ENCODE measurements at places on chromosomes 13 and 19.

- no peak for DNase-seq
- no peak overlapping the region for H3K4me3 ChIP-seq
- H3K27me3 ChIP-seq = no peaks in the 10 kb centered on the region
- H3K36me3 ChIP-seq = peaks cover 56% of the 10 kb centered on the region
- H3K27ac ChIP-seq = no peak overlapping the region
- H3K4me1 ChIP-seq = peaks cover 12% of the 10 kb centered on the region
These were observed 120.5 kb downstream of the STK24 start for GRCh38 chr13:98456413-98456845.

- H3K27ac ChIP-seq = no peak overlapping the region
- H3K36me3 ChIP-seq = no peaks in the 10 kb centered on the region
- H3K4me3 ChIP-seq = no peak overlapping the region
- peaks cover 9% of the 10 kb centered on the region for H3K27me3 ChIP-seq
- no peak for DNase-seq
These were observed 22.9 kb downstream of the CYP4F2 start for GRCh38 chr19:15874821-15875474.

DNA sequence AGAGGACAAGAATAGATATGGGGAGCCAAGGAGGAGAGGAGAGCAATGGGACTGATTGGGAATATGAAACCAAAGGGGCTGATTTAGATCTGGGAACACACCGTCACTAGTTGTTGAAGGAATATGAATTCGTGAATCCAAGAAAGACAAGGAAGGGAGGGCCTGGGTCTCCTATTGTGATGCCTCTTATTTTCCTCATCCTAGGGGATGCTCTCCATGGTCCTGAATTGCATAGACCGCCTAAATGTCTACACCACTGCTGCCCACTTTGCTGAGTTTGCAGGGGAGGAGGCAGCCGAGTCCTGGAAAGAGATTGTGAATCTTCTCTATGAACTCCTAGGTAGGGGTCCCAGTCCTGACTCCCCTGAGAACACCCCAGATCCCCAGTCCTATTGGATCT is 21.5 kb downstream of the RYR1 start:
- no peak overlapping the region for H3K4me3 ChIP-seq
- no peaks in the 10 kb centered on the region for H3K36me3 ChIP-seq
- peak; percentile 57 for DNase-seq
- H3K4me1 ChIP-seq = no peaks in the 10 kb centered on the region

DNA sequence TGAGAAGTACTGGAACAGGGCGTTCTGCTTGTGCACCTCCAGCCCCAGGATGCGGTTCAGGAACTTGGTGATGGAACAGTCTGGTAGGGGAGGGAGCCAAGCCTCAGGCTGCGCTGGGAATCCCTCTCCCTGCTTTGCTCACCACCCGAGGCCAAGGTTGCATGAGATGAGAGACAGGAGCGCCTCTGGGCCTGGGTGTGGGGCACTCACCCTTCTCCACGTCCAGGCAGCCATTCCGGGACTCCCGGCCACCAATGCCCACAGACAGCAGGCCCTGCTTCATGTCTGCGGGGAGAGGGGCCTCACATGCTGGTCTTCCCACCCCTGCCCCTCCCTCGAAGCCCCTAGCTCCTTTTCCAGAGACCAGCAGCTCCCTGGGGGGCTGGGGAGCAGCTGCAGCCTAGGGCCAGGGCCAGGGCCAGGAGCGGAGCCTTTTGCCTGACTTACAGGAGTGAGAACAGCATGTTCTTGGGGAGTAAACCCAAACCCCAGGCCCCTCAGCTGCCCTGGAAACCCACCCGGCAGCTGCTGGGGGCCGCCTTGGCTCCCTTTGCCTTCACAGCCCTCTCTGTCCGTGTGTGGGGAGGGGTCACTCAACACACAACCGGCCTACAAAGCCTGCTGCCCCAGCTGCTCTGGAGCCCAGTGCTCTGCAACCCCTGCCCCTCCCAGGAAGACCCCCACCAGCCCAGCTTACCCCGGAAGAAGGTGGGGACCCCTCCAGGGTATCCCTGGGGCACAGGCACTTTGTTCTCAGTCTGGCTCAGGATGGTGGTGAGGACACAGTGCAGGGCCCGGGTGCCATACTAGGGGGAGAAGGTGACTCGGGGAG is 7.2 kb downstream of the GPX4 start:
- peaks cover 92% of the 10 kb centered on the region for H3K36me3 ChIP-seq
- no peaks in the 10 kb centered on the region for H3K27me3 ChIP-seq
- DNase-seq = no peak
- no peak overlapping the region for H3K27ac ChIP-seq

GRCh38 chr13:79389026-79389425 is 17.0 kb downstream of the RBM26 start:
- no peak for DNase-seq
- no peak overlapping the region for H3K27ac ChIP-seq
- H3K4me1 ChIP-seq = peaks cover 71% of the 10 kb centered on the region
- H3K36me3 ChIP-seq = peaks cover 6% of the 10 kb centered on the region

- no peak for DNase-seq
- no peak overlapping the region for H3K4me3 ChIP-seq
- H3K4me1 ChIP-seq = no peaks in the 10 kb centered on the region
- H3K27me3 ChIP-seq = no peaks in the 10 kb centered on the region
- H3K27ac ChIP-seq = no peak overlapping the region
- H3K36me3 ChIP-seq = peaks cover 39% of the 10 kb centered on the region
These were observed 19.3 kb downstream of the RNASEH2B start for GRCh38 chr13:50928659-50929462.

DNA sequence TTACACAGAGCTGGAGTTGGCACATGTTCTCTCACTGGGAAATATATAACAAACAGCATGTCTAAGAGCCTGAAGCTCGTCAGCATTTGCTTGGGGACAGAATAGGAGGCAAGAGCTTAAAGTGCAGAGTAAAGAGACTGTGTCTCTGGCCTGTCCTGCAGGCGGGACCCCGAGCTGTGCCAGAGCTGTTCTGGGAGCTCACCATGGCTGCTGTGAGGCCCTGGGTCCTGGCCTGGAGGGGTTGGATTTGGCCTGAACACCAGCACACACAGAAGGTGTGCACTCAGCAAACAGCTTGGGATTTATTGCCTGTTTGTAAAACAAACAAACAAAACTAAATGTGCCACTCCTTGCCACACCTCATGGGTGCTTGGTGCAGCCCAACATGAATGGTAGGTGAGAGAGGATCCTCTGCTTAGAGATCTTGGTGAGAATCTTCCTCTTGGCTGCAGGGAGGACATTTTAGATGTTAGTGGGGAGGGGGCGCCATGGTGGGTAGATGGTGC is 60.9 kb downstream of the ERICH6B start:
- H3K27me3 ChIP-seq = no peaks in the 10 kb centered on the region
- H3K36me3 ChIP-seq = no peaks in the 10 kb centered on the region
- no peak for DNase-seq
- no peak overlapping the region for H3K4me3 ChIP-seq
- H3K27ac ChIP-seq = no peak overlapping the region
- no peaks in the 10 kb centered on the region for H3K4me1 ChIP-seq

DNA sequence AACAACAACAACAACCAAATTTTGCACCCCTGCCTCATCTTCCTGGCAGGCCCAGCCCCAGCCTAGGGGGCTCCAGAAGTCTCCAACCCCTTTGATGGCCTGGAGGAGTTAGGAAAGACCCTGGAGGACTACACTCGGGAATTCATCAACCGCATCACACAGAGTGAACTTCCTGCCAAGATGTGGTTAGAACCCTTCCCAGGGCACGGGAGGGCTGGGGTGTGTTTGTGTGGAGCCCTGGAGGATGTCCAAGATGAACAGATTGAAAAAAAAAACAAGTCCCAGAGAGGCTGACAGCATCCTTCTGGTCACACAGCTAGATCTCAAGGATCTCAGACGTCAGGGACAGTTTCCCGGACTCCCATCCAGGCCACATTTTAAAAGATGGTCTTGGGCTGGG is 13.3 kb downstream of the APOC1 start:
- no peak for DNase-seq
- peaks cover 18% of the 10 kb centered on the region for H3K4me1 ChIP-seq
- no peak overlapping the region for H3K4me3 ChIP-seq
- no peaks in the 10 kb centered on the region for H3K36me3 ChIP-seq
- peak overlapping the region; percentile 43 for H3K27ac ChIP-seq

- no peak for DNase-seq
- H3K27me3 ChIP-seq = no peaks in the 10 kb centered on the region
- peak overlapping the region; percentile 97 for H3K4me3 ChIP-seq
- H3K4me1 ChIP-seq = peaks cover 66% of the 10 kb centered on the region
These were observed 4.8 kb upstream of the NFIC start for GRCh38 chr19:3361384-3362216.

DNA sequence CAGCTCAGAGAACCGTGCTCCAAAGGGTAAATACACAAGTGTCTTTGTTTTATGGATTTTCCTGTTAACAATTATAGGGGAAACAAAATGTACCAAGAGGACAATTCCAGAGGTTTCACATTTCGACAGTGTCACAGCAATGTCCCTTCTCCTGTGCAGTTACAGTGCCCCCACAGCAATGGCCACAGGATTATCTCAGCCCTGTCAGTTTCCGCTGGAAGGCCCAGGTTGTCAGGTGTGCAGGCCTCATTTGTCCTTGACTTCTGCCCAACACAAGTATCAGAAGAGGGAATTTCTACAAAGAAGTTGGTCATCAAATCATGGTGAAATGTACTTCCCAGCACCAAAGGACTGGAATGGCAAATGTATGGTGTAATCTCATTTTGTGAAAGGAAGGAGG is 11.2 kb upstream of the N4BP2L2 start:
- H3K4me1 ChIP-seq = no peaks in the 10 kb centered on the region
- no peak overlapping the region for H3K4me3 ChIP-seq
- no peak for DNase-seq
- no peak overlapping the region for H3K27ac ChIP-seq
- no peaks in the 10 kb centered on the region for H3K36me3 ChIP-seq

DNA sequence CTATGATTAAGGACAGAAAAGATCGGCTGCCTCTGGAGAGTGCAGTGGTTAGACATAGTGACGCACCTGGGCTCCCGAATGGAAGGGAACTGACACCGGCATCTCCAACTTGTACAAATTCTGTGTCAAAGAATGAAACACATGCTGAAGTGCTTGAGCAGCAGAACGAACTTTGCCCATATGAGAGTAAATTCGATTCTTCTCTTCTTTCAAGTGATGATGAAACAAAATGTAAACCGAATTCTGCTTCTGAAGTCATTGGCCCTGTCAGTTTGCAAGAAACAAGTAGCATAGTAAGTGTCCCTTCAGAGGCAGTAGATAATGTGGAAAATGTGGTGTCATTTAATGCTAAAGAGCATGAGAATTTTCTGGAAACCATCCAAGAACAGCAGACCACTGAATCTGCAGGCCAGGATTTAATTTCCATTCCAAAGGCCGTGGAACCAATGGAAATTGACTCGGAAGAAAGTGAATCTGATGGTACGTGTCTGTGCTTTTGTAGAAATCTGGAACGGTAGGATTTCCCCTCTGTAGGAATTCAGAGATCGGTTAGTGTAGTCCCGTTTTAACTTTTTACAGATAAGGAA is 16.9 kb downstream of the ERCC5 start:
- no peaks in the 10 kb centered on the region for H3K27me3 ChIP-seq
- peaks cover 9% of the 10 kb centered on the region for H3K4me1 ChIP-seq
- H3K36me3 ChIP-seq = peaks cover 72% of the 10 kb centered on the region

DNA sequence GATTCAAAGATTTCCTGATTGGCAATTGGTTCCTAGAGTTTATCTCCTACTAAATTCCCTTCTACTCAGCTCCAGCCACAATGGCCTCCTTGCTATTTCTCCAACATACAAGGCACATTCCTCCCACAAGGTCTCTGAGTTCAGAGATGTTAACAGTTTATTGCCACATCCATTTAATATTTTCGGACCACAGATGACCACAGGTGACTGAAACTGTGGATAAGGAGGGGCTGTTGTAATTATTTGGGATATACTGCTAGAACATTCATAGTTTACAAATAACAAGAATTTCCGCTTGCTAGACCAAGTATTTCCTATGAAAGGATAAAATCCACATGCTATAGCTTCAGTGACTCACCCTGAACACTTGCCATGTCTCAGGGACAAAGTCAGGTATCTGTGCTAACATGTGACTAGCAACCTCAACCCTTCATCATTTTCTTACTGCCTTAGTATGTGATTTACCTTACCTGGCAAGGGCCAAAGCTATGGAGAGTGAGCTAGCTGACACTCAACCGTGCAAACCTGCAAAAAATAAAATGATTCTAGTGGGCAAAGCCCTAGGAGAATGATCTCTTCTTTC is 117.7 kb downstream of the TBC1D4 start:
- no peaks in the 10 kb centered on the region for H3K4me1 ChIP-seq
- no peak for DNase-seq
- no peak overlapping the region for H3K27ac ChIP-seq
- H3K36me3 ChIP-seq = no peaks in the 10 kb centered on the region
- no peak overlapping the region for H3K4me3 ChIP-seq
- H3K27me3 ChIP-seq = no peaks in the 10 kb centered on the region

DNA sequence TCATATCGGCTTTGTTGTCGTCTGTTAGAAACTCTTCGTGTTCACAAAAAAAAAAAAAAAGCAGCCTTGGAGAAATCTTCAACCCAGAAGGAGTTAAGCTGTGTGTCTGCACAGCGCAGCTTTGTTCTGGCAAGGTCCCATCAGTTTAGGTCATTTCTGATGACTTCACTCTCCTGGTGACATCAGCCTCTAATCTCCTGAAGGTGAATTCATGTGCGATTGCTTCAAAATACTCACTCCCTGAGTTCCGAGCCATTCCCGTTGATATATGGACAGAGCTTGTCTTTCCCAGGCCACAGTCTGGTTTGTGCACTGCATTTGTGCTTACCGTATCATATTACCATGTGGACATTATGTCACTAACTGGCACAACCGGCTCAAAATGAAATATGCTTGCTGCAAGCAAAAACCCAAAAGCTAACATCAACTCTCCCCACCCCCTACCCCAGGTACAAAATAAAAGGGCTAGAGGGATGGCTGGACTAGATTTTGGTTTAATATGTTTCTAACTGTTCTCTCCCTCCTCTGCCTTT is 342.4 kb downstream of the KCNRG start:
- H3K27ac ChIP-seq = peak overlapping the region; percentile 66
- peak; percentile 90 for DNase-seq
- no peak overlapping the region for H3K4me3 ChIP-seq
- H3K27me3 ChIP-seq = no peaks in the 10 kb centered on the region
- H3K4me1 ChIP-seq = peaks cover 43% of the 10 kb centered on the region
- no peaks in the 10 kb centered on the region for H3K36me3 ChIP-seq

DNA sequence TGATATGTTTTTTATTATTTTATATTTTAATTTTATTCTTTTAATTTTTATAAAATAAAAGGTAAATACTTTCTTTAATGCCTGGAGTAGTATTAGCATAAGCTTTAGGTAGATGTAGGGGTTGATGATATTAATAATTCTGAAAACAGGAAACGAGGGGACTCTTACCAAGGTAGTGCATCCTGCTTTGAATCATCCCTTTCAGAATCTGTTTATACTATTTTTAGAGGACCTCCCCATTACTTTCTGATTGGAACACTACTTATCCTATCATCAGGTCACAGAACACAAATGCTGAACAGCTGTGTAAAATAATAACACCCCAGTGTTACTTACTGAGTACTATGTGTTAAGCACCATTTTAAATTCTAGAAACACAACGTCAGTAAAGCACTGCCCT is 27.3 kb downstream of the COG6 start:
- no peaks in the 10 kb centered on the region for H3K27me3 ChIP-seq
- peaks cover 57% of the 10 kb centered on the region for H3K36me3 ChIP-seq
- no peak overlapping the region for H3K27ac ChIP-seq
- no peaks in the 10 kb centered on the region for H3K4me1 ChIP-seq
- H3K4me3 ChIP-seq = no peak overlapping the region

GRCh38 chr19:52599241-52599640 is 29.2 kb downstream of the ZNF701 start:
- peaks cover 23% of the 10 kb centered on the region for H3K4me1 ChIP-seq
- no peak overlapping the region for H3K4me3 ChIP-seq
- DNase-seq = peak; percentile 77
- peak overlapping the region; percentile 85 for H3K27ac ChIP-seq
- H3K36me3 ChIP-seq = peaks cover 26% of the 10 kb centered on the region

All from stomach (tissue), 19 donors.